Erythroblast (primary cell): ENCODE measurements at places on chromosomes 2 and 18.

- DNase-seq = no peak
Measured at GRCh38 chr2:32278478-32278853, 762 bp downstream of the YIPF4 start.

GRCh38 chr2:71547616-71548285 is 94.4 kb downstream of the DYSF start:
- no peak for DNase-seq

DNA sequence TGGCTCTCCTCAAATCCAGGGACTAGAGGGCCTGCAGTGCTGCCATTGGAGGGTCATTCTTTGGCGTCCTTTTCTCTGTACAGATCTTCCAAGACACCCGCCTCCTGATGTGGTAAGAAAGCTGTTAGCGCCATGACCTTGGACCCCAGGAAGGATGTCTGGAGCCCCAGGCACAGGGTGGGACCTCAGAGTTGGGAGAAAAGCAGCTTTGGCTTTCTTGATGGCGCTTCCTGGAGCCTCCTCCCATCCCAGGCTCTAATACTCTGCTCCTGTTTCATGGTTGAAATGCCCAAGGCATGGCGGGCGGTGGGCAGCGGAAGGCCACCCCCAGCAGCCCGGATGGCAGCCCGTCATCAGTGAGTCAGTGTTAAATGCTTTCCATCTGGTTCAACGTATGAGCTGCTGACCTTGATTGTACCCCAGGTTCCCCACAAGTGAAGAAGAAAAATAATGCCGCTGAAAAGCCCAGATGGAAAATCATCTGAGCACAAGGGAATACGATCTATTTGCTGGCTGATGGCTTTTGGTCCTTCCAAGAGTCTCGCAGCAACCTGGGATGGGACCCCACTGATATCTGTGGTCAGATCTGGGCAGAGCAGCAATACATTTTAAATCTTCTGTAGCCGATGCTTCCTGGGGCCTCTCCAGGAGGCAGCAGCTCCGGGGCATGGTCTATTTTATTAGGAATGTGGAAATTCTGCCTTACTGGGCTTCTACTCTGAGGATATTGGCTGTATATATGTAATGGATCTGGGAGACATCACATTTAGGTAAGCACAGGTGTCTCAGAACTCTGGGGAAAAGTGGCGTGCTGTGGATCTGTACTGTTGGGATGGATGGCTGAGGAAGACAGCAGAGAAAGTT is 15.1 kb downstream of the ACKR3 start:
- no peak for DNase-seq

GRCh38 chr18:50647237-50647636 is 87.3 kb downstream of the MAPK4 start:
- no peak for DNase-seq

DNA sequence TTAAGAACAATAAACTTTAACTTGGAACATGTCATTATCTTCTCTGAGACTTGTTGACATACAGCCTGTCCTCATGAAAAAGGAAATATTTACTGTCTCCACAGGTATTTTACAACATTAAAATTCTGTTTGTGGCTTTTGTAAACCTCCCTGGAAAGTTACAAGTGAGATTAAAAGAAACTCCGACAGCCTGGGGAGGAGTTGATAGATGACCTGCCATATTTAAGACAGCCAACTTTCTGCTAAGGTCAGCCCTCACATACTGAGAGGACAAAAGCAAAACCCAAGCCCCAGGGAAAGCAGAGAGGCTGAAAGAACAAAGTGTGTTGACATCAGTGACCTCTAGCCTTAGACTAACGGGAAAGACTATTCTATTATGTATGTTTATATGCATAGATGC is 350.2 kb downstream of the RIT2 start:
- no peak for DNase-seq

DNA sequence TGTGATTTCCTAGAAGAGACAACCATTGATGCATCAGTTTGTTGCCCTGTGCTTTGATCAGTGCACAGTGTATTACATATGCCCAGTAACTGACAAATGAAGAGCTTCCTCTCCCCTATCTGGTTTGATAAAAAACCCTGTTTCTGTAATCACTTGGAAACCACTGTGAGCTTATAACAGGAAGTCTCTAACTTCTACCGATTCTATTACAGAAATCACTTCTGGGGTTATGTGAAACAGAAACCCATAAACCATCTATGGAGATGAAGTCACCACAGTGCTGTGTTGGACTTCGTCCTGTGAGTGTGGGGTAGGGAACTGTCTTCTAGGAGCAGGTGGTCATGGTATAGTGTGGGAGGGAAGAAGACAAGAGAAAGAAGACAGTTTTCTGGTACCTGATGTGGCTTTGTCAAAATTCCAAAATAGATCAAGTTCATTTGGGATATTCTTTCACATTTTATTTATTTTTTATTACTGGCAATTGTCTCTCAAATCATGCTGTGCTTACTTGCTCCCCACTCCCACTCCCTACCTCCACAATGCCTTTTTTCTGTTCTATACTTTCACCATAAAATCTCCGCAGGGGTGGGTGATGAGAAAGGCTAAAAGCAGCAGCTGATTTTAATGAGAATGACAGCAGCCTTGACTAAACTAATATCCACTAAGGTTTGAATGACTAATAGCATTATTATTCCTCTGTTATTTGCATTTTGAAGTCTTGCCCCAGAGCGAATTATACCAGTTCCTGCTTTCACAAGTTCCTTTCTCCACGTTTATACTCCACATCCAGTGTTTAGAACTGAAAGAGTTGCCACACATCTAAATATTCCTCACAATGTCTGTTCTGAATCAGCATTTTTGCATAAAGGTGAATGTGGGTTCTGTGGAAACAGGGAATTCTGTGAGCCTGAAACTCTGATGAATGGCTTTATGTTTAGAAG is 41.7 kb upstream of the RND3 start:
- DNase-seq = no peak

- DNase-seq = peak; percentile 53
Measured at GRCh38 chr2:16613539-16614011, 52.1 kb downstream of the CYRIA start.

GRCh38 chr2:210503001-210503623 is 26.6 kb upstream of the LANCL1 start:
- DNase-seq = peak; percentile 59

DNA sequence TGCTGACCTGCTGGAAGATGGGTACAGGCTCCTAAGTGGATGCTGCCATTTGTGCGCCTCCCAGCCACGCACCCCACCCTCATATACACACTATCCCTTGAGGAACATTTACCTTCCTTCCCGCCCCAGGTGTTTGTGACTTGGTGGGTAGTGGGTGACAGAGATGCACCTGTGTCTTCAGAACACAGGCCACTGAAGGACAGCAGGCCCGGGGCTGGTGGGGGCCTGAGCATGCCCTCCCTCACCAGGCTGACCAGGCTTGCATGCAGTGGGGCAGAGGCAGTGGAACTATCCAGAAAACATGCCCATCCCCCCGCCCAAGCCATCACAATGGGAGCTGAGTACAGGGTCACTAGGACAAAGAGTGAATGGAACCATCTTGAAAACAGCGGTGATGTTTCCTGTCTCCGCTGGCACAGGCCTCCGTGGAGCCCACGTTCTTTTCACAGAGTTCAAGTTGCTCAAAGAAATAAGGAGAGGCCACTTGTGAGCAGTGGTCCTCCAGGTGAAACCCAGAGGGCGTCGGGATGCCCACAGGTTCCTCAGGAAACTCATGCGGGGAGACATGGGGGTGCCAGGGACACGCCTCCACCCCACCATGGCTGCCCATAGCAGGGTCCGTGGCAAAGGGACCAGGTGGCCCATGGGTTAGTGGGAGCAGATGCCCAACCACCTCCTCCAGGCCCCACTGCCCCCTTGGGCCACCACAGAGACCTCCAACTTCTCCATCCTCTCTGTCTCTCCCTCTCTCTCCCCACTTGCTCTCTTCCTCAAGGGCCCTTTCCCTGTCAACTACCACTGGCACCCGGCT is 90.9 kb downstream of the MALT1 start:
- DNase-seq = no peak

GRCh38 chr18:13537022-13537780 is 189.2 kb downstream of the FAM210A start:
- DNase-seq = no peak

GRCh38 chr2:223537651-223538601 is 64.2 kb downstream of the SCG2 start:
- DNase-seq = no peak

DNA sequence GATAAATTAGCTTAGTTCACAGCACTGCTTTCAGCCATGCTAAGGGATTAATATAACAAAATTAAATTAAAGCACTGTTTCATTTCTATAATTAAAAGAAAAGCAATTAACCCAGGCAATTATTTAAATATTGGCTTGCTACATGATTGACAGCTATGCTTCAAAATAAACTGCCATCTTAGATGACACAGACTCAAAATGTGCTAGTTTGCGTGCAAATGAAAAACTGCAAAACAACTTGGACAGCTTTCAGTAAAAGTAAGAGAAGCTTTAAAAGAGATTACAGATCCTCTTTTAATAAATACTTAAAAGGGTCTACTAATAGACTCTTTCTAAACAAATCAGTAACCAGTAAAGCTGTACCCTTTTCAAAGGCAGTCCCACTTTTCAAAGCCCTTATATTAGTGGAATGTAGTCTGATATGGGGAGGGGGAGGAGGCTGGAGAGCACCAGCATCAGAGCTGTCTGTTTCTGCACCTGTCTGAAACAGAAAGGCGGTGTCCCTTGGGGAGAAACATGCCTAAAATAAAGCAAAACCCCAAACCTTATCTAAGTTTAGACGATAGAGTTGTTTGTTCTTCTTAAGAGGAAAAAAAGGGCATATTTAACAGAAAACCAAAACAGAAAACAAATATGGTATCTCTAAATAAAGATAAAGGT is 20.8 kb downstream of the EIF2AK3 start:
- DNase-seq = no peak

GRCh38 chr18:50917021-50917420 is 38.1 kb downstream of the ME2 start:
- no peak for DNase-seq

DNA sequence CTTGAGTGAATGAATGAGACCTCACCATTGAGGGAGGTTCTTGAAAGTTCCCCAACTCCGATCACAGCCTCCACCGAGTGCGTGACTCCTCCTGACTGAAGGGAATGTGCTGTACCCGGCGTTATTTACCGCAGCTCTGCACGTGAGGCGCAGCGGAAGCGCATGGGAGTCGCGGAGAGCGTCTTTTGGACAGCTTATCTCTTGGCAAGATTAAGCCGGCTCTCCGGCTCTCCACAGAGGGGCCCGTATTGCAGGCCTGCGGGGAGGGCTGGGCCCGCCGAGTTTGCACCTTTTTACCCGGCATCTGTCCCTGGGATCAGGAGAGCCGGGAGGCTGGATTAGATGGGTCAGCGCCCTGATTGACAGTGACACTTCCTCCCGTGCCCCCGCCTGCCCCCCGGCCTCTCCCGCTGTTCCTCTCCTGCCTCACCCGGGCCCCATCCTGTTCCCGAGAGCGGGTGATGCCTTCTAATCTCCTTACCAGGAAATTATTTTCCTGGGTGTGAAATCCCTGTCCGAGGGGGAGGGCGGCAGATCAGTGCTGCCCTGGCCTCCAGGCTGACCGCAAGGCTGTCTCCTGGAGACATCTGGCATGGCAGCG is 176.3 kb downstream of the INHBB start:
- no peak for DNase-seq

DNA sequence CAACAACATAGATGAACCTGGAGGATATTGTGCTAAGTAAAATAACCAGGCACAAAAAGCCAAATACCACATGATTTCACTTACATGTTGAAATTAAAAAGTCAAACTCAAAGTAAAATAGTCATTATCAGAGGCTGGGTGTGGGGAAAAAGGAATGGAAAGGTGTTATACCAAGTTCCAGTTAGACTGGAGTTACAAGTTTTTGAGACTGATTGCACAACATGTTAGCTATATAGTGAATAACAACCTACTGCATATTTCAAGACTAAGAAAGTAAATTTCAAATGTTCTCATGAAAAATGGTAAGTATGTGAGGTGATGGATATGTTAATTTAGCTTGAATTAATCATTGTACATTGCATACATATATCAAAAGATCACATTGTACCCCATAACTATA is 116.8 kb upstream of the HNMT start:
- no peak for DNase-seq

- DNase-seq = no peak
Measured at GRCh38 chr2:144032566-144032965, 487.4 kb downstream of the ZEB2 start.

DNA sequence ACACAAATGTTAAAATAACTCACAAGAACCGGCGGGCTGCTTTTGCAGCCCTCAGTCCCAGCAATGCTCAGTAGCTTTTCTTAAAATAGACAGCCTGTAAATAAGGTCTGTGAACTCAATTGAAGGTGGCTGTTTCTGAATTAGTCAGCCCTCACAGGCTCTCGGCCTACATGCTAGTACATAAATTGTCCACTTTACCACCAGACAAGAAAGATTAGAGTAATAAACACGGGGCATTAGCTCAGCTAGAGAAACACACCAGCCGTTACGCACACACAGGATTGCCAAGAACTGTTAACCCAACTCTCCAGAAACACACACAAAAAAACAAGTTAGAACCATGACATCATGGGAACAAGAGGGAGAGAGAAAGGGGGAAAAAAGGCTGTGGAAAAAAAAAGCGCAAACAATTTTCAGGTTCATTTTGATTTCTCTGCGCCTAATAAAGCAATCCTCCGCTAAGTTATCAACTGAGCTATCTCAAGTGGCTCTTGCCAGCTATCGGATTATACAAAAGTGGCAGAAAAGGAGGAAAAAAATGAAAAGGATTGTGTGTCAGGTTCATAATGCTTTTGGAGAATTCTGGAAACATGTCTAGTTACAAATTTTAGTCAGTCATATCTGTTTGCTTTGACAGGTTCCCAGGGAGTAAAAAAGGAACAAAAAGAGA is 89.1 kb downstream of the ZEB2 start:
- no peak for DNase-seq

GRCh38 chr2:136008205-136008865 is 22.9 kb upstream of the DARS1 start:
- DNase-seq = no peak

DNA sequence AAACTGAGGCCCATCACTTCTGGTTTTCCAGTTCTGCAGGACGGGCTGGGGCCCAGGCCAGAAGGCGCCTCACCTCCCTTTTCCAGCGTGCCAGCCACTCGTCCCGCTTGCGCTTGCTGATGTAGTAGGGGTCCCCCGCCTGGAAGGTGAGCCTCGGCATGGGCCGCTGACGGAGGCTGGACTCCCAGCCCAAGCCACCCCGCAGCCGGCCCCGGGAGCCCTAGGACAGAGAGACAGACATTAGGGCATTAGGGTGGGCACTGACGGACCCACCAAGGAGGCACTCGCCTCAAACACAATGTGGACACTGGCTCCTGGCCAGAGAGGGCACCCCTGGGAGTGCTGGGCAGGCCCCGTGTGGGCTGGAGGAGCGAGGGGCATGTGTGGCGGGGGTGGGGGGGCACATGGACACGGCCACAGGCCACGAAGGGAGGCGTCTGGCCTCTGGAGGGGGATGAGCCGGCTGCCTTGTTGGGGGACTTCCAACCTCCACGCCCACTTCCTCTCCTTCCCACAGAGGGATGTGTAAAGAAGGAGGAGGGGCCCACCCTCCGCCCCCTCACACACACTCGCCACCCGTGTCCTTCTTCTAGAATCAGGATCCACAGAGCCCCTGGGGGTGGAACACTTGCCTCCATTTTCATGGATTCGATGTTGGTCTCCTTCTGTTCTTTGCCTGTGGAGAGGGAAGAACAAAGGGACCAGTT is 66.7 kb downstream of the DNMT3A start:
- no peak for DNase-seq

GRCh38 chr2:240619506-240620148 is 5.7 kb upstream of the GPR35 start:
- DNase-seq = no peak

GRCh38 chr2:121019071-121019470 is 265.9 kb downstream of the TFCP2L1 start:
- no peak for DNase-seq

- no peak for DNase-seq
Measured at GRCh38 chr2:118853651-118854291, 6.3 kb upstream of the EN1 start.

- no peak for DNase-seq
Measured at GRCh38 chr2:41510108-41510507, 537.7 kb upstream of the PKDCC start.
